Activated T-helper 1 cell treated with anti-CD3 and anti-CD28 coated beads, Interleukin-2, amount 50 U/mL, for 16 hours (primary cell): ENCODE measurements at places on chromosomes 2 and 18.
A peak's percentile ranks its signal among the peaks of the same experiment; 100 is the strongest.

DNA sequence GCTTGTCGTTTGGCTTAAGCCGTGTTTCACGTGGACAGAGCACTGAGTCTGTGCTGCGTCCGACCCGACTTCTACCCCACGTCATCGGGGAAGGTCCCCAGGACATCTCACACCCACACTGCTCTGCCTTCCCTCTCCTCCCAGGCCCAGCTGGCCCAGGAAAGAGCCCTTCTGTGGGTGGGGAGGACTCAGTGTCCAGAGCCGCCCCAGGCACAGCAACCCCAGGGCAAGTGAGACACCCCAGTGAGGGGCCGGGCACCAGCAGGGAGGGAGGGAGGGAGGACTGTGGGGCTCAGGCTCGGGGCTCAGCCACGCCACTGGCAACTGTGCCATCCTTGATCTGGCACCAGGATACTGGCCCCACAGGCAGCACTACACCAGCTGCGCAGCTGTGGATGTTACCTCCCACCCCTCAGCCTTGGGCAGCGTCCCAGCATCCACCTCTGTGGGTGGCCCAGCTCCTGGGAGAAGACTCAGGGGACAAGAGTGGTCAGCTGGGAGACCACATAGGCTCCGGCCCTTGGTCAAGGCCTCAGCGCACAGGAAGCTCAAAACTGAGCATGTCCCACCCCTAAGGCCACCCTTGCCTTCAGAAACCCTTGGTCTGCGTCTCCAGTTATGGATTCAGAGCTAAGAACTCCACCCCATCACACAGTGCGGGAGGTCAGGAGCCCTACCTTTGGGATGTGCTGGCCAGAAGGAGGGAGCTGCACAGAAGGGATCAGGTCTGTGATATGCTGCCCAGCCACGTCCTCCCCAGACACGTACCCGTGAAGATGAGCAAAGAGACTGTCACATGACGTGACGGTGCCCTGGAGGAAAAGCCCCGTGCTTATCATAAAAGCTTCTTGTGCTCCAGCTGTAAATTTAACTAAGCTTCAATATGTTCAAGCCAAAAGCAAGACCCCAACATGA is 11.7 kb downstream of the PASK start:
- no peak for DNase-seq

DNA sequence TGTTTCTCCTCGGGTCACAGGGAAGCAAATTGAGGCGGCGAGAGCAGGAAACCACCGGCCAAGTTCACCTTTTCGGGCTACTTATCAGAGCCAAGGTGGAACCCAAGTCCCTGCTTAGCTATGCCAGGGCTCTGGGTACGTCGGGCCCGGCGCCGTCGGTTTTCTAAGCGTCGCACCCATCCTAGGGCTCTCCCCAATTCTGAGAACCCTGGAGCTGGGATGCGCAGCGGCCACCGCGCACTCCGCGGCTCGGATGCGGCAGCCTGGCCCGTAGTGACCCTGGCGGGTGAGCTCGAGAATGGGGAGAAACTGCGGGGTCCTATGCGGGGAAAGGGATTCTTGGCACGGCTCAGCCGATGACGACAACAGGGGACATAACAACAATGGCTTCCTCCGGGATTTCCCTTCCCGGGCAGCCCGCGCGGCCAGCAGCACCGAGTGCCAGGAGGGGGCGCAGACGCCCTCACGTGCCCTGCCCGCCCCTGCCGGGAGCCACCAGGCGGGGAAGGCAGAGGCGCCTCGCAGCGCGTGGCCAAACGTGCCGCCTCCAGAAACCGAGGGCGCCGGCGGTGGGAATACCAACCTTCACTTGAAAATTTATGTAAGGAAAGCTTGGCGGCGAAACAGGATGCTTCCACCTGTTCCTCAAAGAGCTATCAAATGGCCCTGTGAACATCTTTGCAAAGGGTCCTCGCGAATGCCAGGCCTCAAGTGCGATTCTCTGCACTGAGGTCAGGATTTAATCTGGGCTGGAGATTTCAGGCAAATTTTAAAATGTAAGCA is 2.1 kb upstream of the SLC30A3 start:
- DNase-seq: peak; percentile 47

DNA sequence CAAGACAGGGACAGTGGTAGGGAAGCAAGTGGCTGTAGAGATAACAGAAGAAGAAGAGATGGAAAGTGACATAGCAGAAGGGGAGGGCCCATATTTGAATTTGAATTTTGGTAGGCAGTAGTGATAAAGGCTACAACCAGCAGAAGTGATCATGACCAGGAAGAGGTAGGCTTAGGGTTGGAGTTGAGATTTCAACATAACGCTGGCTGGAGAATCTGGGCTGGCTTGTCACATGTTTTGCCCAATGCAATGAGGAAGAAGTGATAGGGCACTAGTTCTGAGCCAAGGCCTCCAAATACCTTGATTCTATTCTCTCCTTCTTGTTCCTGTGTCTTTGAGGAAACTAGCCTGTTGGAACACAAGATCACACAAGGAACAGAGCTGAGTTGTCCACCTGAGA is 69.4 kb downstream of the SCG2 start:
- no peak for DNase-seq

- DNase-seq: no peak
Observed at GRCh38 chr2:68727683-68728375, 6.8 kb upstream of the ARHGAP25 start.

DNA sequence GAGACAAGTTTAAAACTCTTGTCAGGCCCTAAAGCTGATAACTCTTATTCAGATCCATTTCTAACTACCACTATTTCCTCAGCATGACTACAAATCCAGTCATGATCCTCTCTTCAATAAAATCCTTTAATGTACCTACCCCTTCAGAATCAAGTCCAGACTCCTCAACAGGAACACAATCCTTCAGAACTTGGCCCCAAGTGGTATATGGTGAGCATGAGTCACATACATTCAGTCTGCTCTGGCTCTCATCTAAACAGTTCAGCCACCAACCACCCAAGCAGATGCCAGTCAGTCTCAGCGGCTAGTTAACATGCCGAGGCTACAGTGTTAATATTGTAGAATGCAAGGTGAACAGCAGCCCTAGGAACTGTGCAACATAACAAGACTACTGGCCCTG is 9.7 kb downstream of the LMAN2L start:
- no peak for DNase-seq

- no peak for DNase-seq
Observed at GRCh38 chr2:95158891-95159619, 593 bp downstream of the ZNF514 start.

GRCh38 chr2:117859924-117860647 is 45.6 kb downstream of the DDX18 start:
- no peak for DNase-seq

DNA sequence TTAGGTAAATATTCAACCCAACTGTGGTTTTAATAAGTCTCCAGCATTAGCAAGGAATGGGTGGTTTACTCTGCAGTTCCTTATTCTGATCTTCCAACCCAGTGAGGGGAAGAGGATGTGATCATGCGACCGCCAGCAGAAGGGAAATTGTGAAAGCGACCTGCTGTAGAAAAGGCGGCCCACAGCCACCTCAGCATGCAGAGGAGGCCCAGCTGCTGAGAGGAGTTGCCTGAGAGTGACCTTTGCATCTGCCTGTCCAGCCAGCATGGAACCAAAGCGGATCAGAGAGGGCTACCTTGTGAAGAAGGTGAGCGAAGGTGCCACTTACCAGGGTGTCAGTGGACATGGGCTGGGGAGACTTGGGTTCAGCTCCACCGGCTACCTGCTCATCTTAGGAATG is at the start of gene PLEK:
Gene PLEK (plus strand): TSS at position 196 of the 400 bp plus-strand sequence. CDS start 70 bp downstream, at position 266.
- no peak for DNase-seq

- no peak for DNase-seq
Observed at GRCh38 chr2:2542316-2542715, 211.2 kb upstream of the MYT1L start.

DNA sequence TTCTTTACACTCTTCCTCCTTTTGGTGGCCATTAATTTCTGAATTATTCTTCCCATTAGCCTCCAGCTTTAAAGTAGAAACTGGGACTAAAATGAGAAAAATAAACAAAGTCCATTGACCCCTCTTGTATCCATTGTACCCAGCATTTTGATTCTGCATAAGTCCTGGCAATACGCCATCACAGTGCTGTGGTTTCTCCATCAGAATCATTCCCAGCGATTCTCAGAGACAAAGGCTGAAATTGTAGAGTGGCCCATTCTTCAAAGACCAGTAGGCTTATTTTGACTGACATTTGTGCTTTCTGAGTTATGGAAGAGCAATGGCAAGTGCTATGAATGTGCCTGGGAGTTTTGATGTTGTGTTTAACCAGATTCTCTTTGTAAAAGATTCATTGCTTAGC is 199.3 kb upstream of the GALNT5 start:
- DNase-seq: no peak
